ENCODE measurements at places on chromosomes 2 and 18.

DNA sequence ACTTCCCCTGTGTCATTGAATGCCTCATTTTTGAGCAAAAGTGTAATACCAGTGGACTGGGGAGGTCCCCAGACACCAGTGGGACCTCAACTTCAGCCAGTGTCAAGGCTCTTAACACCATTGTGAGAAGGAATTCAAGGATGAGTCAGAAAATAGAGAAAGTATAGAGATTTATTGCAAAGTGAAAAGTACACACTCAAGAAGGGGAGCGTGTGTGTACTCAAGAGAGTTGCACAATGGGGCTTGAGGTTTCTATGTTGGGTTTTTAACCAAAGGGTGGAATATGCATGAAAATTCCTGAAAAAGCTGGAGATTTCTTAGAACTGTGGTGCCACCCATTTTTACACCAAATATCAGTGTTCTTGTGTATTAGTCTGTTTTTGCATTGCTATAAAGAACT lies 81.9 kb downstream of the ADCYAP1 start:
- peak; percentile 14 for DNase-seq

DNA sequence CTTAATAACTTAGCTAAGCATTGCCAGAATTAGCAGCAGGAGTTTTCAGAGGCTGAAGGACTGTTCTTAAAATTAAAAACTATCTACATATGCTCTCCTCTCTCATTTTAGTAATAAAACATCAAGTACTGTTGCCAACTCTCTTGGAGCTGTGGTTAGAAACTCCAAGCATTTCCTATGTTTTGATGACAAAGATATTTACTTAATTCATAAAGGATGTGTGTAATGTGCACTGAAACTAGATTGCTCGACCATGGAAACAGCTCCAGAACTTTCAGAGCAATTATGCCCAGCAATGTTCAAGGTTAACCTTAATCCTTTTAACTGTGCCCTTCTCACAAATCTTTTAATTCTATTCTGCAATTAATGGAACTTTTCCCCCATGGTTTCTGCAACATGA lies 8.4 kb downstream of the GRP start:
- no peak for DNase-seq

GRCh38 chr18:37309861-37310260 lies 255.7 kb downstream of the CELF4 start:
- DNase-seq = no peak

GRCh38 chr18:60146220-60146960 lies 226.2 kb downstream of the MC4R start:
- DNase-seq = peak; percentile 41

DNA sequence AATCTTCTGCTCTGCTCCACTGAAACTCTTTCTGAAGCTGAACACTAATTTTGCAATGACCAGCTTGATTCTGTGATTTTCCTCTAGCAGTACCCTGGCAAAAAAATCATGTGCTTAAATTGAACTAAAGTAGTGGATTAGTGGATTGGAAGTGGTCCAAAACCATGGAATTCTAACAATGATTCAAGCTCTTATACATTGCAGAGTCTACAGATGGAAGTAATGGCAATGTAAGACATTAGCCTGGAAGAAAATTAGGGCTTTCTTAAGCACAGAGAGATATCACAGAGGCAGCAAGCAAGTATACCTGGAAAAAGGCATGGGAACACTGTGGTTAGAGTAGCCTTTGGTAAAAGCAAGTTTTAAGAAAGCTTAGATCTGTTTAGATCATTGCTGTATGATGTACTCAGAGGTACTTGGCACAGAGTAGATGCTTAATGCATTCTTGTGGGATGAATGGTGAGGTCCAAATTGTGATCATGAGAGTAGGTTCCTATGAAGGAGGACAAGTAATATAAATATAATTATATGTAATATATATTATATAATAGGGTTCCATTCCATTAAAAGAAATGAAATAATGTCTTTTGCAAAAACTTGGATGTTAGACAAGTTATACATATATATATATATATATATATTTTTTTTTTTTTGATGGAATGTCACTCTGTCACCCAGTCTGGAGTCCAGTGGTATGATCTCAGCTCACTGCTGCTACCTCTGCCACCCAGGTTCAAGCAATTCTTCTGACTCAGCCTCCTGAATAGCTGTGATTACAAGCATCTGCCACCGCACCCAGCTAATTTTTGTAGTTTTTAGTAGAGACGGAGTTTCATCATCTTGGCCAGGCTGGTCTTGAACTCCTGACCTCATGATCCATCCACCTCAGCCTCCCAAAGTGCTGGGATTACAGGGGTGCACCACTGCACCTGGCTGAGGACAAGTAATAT lies 172.2 kb upstream of the SCN7A start:
- no peak for DNase-seq

GRCh38 chr18:31042084-31042405 lies 497 bp downstream of the DSC3 start:
- DNase-seq = no peak

GRCh38 chr2:151361674-151362370 lies 4.4 kb downstream of the TNFAIP6 start:
- DNase-seq = no peak

- DNase-seq = no peak
Measured at GRCh38 chr2:150919901-150920300, 341.8 kb downstream of the RBM43 start.

- DNase-seq = no peak
Measured at GRCh38 chr18:32299484-32299883, 109.6 kb downstream of the MEP1B start.

- no peak for DNase-seq
Measured at GRCh38 chr2:203805486-203805838, 62.1 kb upstream of the CTLA4 start.

DNA sequence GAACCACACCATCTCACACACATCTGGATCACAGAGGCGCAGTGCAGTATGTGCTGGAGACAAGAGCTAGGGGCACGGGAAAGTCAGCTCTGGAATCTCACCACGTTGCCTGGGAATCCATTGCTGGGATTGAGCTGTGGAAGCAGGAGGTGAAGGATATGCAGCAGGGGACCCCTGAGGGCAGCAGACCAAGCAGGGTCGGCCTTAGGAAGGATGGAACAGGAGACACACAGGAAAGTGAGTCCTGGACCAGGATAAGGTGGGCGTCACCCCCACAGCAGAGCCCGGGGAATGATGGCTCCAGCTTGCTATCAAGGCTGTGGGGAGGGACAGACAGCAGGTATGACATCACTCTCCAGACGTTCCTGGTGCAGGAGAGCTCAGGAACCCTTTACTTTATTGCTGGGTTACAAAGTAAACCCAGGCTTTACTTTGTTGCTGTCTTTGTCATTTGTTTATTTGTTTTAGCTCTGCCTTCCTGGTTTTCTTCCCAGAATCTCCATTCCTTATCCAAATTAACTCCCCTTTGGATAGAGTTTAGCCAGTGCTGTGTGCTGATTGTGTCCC lies 329.8 kb upstream of the MYT1L start:
- DNase-seq = no peak

DNA sequence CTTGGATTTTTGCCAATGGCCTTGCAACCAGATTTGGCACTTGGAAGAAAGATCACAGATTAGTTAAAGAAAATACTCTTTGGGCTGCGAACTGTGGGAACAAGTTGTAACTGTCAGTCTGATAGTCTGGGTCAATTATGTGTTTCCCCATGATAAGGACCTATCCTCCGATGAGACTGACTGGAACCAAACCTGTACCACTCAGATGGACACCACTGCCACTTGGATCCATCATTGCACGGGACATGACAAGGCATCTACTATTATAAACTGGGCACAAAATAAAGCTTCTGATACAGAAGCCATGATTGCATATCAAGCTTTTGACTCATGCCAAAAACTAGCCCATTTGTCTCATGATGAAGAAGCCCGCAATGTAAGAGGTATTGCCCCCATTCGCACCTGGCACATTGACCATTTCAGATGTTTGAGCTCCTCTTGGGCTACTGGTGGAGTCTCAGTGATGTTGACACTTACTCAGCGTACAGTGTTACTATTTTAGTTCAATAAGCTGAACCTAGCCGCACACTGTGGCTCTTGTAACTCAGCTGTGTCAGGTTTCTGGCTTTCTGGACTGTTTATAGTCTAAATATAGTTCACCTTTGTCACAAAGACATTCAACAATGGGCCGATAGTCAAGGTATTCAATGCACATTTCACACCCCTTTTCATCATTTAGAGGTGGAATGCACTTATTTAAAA lies 179.8 kb upstream of the RBBP8 start:
- DNase-seq = no peak

GRCh38 chr2:54606393-54606958 lies 117.0 kb upstream of the EML6 start:
- no peak for DNase-seq

GRCh38 chr2:181372646-181373040 lies 84.5 kb upstream of the ITGA4 start:
- peak; percentile 40 for DNase-seq

GRCh38 chr2:46576875-46577274 lies 97.5 kb downstream of the TMEM247 start:
- no peak for DNase-seq

- no peak for DNase-seq
Measured at GRCh38 chr2:158580760-158581159, 124.0 kb downstream of the PKP4 start.

DNA sequence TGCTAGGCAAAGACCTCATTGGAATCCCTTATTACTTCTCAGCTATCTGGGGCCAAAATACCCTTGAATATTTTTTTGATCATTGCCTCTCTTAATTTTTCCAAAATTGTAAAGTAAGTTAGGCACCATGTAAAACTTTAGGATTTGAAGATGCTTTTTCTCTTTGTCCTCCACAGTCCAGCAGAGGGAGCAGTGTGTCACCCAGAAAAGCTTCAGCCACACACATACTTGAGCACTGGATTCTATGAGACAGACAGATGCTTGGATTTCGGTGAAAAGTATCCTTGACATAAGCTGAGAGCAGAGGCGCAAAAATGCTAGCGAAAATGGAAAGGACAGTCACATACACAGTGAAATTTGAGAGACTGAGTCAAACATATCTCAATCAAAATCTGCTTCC lies 74.7 kb upstream of the KCNJ3 start:
- DNase-seq = peak; percentile 49

- DNase-seq = no peak
Measured at GRCh38 chr2:72914206-72914559, 3.1 kb upstream of the EMX1 start.

- DNase-seq = peak; percentile 20
Measured at GRCh38 chr18:6255116-6255705, 159.5 kb downstream of the L3MBTL4 start.

- peak; percentile 54 for DNase-seq
Measured at GRCh38 chr2:144659731-144660275, 139.9 kb upstream of the ZEB2 start.
